T-cell (primary cell): ENCODE measurements at places on chromosomes 1 and 21.
A peak's percentile ranks its signal among the peaks of the same experiment; 100 is the strongest.

- no peak for DNase-seq
Observed at GRCh38 chr1:43843684-43844083, 89.9 kb upstream of the ARTN start.

GRCh38 chr1:22105611-22106207 lies 37.2 kb downstream of the WNT4 start:
- peak; percentile 27 for DNase-seq

DNA sequence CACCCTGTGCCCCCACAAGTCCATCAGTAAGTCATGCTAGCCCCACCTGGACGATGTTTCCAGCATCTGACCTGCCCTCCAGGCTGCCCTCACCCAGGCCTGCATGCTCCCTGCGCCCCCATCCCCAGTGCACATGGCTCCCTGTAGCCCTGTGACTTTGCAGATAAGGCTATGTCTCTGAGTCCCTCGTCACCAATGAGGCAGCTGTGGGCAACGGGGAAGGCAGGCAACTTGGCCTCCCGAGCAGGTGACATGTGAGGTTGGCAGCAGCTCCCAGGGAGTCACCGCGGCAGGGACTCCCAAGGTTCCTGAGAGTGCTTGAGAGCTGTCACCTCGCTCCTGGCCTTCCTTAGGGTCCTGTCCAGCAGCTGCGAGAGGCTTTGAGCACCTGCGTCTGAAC lies 32.4 kb upstream of the AGPAT3 start:
- no peak for DNase-seq

GRCh38 chr21:18340387-18340942 lies 63.1 kb downstream of the TMPRSS15 start:
- DNase-seq, result no peak

DNA sequence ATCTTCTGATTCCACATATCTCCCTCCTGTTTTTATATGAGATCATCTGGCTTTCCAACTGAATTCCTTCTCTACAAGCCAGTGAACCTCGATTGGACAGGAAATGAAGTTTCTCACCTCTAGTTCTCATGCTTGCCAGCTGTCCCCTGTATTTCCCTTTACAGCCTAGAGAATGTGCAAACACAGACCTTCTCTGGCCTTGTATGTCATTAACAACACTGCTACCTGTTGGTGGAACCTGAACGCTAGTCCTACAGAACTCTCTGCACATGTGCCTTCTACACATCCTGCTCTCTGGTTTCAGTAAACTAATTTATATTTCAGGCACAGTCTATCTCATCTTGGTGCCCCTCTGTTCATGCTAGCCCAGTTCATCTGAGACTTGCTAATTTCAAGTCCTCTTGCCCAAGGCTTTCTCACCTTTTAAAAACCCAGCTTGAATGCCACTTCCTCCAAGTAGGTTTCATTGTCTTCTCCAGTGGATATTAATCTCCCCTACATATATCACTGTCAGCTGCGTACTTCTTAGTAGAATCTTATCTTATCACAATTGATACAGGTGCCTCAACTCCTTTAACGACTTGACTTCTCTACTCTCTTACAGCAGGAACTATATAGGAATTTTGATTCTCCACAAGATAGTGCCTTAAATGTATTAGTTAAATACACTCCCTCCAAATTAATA lies 549.9 kb downstream of the PLPP3 start:
- DNase-seq, result no peak

- DNase-seq, result no peak
Observed at GRCh38 chr1:15950302-15950701, 25.6 kb downstream of the ZBTB17 start.

- no peak for DNase-seq
Observed at GRCh38 chr1:15212954-15213291, 34.1 kb upstream of the FHAD1 start.

DNA sequence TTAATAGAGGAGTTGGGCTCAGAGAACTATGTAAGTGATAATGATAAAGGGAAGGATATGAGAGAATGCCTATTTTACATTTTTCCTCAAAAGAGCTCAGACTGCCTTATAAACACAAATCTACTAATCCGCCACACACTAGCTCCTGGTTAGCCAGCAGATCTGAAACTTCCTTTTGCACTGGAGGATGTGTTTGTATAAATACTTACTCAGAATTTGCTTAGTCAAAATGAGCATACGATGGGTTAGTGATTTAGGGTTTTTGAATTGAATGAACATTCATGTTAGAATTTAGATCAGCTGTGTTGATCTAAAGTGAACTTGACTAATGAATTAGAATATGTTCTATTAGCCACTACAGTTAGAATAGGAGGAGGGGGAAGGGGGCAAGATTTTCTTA lies 9.1 kb upstream of the IER5 start:
- DNase-seq, result no peak

GRCh38 chr1:46301808-46302640 lies 1.4 kb downstream of the LRRC41 start:
- peak; percentile 35 for DNase-seq

- DNase-seq, result no peak
Observed at GRCh38 chr1:88647249-88647645, 36.8 kb upstream of the PKN2 start.

GRCh38 chr1:150981805-150982712 lies at the start of gene ANXA9:
ANXA9 (plus strand) TSS chr1:150982292; CDS start chr1:150983106, 814 bp downstream.
- DNase-seq, result no peak

DNA sequence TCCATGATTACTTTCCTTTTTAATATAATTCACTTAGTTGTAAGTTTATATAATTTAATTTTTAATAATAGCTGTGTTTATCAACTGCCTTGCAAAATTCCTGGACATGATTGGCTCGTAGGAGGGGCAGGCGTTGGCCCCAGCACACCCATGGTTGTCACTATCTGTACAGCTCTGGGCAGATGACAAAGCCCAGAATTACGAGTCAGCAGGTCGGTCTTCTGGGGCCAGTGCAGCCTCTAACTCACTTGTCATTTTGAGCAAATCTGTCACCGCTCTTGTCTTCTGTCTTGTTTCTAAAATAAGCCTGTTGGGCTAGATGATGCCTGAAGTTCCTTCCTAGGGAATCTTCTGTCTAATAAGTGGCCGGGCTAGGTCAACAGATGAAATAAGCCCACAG lies 21.4 kb upstream of the LRRC38 start:
- no peak for DNase-seq

GRCh38 chr1:109306832-109307273 lies at the start of gene MYBPHL:
MYBPHL (minus strand) TSS chr1:109307011; CDS start chr1:109306991, 20 bp downstream.
- no peak for DNase-seq

GRCh38 chr1:205432116-205432515 lies 10.3 kb upstream of the LEMD1 start:
- no peak for DNase-seq

DNA sequence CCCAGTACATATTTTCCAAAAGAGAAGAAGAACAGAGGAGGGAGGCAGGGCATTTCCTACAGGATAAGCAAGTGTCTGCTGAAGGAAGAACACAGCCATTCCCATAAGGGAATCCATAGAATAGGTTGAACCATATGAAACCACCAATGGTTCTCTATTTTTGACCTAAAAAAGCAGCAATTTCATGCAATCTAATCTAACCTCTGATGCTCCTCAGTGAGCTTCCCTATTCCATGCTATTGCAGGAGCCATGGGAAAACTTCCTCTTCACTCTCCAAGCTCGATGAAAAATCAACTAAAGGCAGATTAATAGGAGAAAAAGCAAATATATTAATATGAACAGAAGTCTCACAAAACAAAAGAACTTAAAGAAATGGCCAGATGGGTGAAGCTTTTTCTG lies 50.5 kb downstream of the SIPA1L2 start:
- DNase-seq, result no peak

DNA sequence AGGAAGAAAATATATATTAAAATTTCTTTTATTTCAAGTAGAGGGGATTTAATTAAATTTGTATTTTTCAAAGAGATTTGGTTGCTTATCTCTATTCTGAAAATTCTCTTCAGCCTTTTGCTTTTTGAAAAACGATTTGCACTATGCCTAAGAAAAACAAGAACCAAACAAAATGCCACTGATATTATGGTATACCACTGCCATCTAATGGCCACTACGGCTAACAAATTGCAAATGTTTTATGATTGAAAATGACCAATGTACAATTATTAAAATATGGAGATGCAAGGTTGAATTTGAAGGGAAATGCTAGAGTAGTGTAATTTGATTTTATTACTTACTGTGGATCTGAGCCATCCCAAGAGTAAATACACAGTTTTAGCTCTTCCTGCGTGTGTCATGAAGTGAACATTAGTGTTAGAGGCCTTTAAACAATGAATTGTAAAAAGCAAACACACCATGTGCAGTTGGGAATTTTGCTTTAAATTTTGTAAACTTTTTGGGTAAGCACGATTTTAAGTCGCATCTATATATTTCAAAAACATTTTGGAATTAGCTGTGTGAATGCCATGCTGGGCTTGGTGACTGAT lies 137.4 kb upstream of the USP25 start:
- no peak for DNase-seq

- no peak for DNase-seq
Observed at GRCh38 chr1:106780066-106780465, 276.4 kb upstream of the PRMT6 start.

- DNase-seq, result no peak
Observed at GRCh38 chr1:19315378-19316198, 3.5 kb downstream of the SLC66A1 start.

- DNase-seq, result no peak
Observed at GRCh38 chr1:100383743-100384405, 31.6 kb downstream of the CDC14A start.

- no peak for DNase-seq
Observed at GRCh38 chr1:171429137-171429536, 56.2 kb upstream of the PRRC2C start.

GRCh38 chr1:151062741-151063371 lies 2.7 kb downstream of the MLLT11 start:
- DNase-seq, result no peak

DNA sequence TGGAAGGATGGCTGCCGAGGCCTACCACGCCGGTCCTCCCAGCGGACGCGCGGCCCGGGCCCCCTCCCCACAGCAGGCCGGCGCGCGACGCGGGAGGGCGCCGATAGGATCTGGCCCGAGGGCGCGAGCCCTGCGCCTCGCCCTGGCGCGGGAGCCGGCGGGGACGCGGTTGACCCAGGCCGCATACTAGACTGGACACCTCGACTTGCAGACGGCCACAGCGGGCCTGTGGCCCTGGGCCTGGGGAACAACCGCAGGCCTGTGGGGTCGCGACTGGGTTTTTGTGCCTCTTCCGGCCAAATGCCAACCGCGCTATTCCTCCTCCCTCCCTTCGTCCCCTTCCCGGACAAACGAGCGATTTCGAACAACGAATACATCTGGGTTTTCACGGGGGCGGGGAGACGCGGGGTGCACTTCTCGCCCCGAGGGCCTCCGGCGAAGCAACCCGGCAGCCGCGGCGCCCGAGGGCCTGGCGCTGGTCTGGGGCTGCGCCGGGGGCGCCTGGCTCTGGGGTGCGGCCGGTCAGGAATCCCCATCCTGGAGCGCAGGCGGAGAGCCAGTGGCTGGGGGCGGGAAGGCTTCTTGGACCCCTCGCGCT lies 2.4 kb downstream of the NHLH2 start:
- no peak for DNase-seq

- no peak for DNase-seq
Observed at GRCh38 chr1:10890491-10891071, 94.1 kb upstream of the CASZ1 start.

DNA sequence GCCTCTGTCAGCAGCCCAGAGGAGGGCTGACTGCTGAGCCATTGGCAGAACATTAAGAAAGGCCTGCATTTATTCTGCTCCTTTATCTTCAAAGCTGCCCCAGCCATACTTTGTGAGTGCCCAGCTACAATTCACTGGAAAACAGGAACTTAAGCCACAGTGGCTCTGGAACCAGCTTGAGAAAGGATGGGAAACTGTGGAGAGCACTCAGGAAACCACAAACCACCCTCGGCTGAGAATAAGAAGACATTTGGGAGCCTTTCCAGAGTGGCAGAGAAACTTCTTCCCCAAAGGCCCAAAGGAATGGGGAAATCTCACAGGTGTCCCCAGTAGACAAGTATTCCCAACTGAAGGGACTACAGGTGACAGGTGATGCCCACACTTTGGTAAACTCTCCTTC lies 1.8 kb downstream of the LAMB3 start:
- no peak for DNase-seq

GRCh38 chr1:91862120-91862519 lies 23.8 kb downstream of the TGFBR3 start:
- DNase-seq, result no peak

GRCh38 chr1:42748461-42749410 lies 8.7 kb upstream of the CLDN19 start:
- DNase-seq, result no peak

GRCh38 chr1:65795311-65795710 lies 2.6 kb downstream of the PDE4B start:
- DNase-seq, result no peak

GRCh38 chr1:226816576-226816975 lies 53.8 kb upstream of the PSEN2 start:
- no peak for DNase-seq

- no peak for DNase-seq
Observed at GRCh38 chr1:192158181-192158580, at the start of gene RGS18. RGS18 (plus strand) TSS chr1:192158462; CDS start chr1:192158638, 176 bp downstream.

- DNase-seq, result no peak
Observed at GRCh38 chr1:68148631-68149030, 83.7 kb downstream of the WLS start.

GRCh38 chr1:22131875-22132486 lies 10.9 kb downstream of the WNT4 start:
- DNase-seq, result peak; percentile 49

DNA sequence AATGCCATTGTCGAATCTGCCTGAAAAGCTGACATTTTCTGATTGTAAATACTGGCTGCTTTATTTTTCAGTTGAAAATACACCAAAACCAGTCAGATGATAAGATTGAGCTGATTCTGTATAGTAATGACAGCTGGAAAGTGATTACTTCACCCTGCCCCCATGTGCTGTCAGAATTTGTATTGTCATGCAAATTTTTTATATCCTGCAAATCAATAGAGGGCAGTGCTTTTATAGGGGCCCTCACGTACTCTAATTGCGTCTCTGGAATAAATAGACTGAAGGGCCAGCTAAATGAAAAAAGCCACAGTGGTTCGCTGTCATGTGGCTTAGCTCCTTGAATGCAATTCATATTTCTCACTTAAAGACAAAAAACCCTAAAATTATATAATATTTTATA lies 208.6 kb downstream of the LHX8 start:
- DNase-seq, result no peak

DNA sequence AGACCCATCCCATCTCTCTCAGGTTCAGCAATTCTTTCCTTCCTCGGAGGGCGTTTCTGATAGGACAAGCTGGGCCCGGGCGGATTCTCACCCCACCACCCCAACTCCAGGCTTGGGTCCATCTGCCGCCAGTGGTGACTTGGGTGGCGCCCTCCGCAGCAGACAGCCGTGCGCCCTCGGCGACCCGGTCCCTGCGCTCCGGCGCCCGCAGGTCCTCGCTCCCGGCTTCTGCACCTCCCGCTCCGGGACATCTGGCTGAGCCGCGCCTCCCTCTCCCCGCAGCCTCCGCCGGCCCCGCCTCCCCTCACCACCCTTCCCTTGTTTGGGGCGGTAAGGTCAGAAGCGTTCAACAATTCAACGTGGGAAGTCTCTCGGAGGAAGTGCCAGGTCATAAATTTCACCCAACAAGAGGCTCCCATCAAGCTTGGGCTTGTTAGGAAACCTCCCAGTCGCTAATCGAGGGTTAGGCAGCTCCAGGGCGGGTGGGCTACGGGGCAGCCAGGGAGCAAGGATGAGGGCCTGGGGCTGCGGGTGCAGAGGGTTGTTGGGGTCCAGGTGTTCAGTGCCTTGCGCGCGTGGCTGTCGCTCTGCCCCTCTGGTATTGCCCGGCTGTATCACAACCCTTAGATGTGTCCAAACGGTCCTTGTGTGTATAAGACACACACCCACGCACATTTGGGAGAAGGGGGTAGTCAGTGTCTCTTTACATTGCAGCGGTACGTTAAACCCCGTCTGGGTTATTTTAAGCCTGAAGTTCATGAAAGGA lies 39.8 kb downstream of the OLIG1 start:
- DNase-seq, result peak; percentile 15
